Cortex of kidney (tissue), 1 donor: ENCODE measurements at places on chromosomes 16 and 17.

GRCh38 chr16:88747588-88748301, 37.3 kb downstream of the PIEZO1 start:
- DNase-seq = no peak

- no peak for DNase-seq
Measured at GRCh38 chr17:5619088-5619740, 34.9 kb upstream of the NLRP1 start.

DNA sequence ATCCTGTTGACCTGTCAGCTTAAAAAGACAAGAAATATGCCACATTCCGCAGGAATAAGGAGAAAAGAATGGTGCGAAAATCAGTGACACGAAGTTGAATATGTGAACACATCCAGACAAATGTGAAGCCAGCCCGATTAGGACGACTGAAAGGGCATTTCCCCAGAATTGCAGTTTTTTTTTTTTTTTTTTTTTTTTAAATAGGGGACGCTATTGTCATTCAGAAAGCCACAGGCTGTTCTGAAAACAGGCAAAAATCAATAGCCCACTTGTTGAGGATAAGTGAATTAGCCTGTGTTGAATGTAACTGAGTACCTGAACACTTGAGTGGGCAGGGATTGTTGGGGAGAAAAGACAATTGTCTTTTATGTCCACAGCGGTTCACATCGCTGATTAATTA, 507.1 kb downstream of the WWOX start:
- no peak for DNase-seq

DNA sequence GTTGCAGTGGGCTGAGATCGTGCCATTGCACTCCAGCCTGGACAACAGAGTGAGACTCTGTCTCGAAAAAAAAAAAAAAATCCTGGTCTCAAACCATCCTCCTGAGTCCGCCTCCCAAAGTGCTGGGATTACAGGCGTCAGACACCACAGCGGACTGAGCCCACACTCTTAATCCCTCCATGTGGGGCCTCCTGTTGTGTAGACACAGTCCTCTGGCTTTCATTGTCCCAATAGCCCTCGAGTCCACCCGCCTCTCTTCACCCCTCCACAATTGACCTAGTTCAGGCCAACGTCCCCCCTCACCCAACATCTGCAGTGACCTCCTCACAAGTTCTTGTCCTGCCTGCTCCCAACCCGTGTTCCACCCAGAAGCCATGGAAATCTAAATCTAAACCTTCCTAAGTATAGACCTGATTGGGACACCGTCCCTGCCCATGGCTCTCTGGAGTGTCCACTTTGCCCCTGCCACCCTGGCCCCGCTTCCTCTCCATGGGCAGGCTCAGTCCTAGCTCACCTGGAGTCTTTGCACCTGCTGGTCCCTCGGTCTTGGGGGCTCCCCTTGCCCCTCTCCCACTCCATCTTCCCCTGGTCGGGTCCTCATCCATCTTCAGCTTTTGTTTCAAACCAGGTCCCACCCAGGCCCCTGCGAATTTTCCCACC, 46.7 kb downstream of the HAPSTR1 start:
- no peak for DNase-seq

DNA sequence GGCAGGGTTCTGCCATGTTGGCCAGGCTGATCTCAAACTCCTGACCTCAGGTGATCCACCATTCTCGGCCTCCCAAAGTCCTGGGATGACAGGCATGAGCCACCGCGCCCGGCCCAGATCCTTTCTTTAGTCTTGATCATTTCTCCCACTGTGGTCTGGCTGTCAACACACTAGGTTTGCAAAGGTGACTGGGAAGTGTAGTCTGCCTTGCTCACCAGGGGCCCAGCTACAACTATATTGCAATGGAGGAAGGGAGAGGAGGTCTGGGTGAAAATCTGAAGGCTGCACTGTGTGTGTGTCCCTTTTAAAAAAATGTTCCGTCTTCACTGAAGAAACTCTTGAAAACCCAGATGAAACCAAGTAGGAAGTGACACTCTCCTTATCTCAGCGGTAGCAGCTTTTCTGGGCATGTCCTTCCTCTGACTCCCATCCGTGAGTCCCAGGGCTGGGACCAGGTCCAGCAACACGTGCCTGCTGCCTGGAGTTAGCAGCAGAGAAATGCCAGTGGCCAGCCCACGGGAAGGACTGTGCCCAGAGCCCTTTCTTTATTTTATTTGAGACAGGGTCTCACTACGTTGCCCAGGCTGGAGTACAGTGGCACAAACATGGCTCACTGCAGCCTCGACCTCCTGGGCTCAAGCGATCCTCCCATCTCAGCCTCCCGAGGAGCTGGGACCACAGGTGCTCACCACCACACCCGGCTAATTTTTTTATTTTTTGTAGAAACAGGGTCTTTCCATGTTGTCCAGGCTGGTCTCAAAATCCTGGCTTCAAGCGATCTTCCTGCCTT, 17.8 kb upstream of the KIF19 start:
- DNase-seq = no peak

- DNase-seq = no peak
Measured at GRCh38 chr17:63741143-63741407, 524 bp downstream of the STRADA start.

GRCh38 chr17:11908711-11909146, 88.5 kb downstream of the ZNF18 start:
- no peak for DNase-seq

GRCh38 chr17:63697341-63698286, 2.3 kb downstream of the LIMD2 start:
- DNase-seq = no peak

- no peak for DNase-seq
Measured at GRCh38 chr16:72236866-72237265, 64.9 kb upstream of the PMFBP1 start.

DNA sequence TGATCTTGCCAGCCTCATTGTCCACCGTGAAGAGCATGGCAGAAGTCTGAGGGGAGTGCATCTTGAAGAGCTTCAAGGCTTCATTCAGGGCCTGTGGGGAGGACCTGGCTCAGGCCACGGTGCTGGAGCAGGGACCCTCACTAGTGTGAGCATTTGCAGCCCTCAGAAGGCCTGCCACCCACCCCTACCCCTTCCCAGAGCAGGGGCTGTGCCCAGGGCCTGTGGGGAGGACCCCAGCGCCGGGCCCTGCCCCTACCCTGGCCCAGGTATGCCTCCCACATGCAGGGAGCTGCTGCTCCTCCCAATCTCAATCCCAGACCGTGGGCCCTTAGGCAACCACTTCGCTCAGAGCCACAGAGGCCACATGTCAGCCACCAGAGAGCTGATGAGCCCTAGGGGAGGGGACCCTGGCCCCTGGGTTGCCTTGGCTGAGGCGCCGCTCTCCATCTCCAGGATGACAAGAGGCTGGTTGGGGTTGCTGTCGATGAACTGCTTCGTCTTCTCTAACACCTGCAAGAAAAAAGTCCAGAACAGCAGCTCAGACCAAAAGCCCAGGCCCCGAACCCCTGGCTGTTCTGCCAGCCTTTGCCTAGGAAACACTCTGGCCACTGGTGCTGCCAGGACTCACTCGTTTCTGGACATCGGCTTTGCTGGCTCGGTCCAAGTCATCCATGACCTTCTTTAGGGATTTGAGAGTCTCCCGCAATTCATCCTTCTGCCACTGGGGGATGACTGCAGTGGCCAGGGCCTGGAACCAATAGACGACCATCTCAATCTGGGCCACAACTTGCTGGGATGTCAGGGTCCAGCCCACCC, 1.8 kb upstream of the EXOSC6 start:
- DNase-seq = no peak

- no peak for DNase-seq
Measured at GRCh38 chr17:75047398-75048098, 523 bp downstream of the KCTD2 start.

GRCh38 chr16:17359788-17360390, 110.9 kb downstream of the XYLT1 start:
- DNase-seq = no peak

GRCh38 chr17:30717291-30718098, 107.0 kb downstream of the CRLF3 start:
- no peak for DNase-seq

DNA sequence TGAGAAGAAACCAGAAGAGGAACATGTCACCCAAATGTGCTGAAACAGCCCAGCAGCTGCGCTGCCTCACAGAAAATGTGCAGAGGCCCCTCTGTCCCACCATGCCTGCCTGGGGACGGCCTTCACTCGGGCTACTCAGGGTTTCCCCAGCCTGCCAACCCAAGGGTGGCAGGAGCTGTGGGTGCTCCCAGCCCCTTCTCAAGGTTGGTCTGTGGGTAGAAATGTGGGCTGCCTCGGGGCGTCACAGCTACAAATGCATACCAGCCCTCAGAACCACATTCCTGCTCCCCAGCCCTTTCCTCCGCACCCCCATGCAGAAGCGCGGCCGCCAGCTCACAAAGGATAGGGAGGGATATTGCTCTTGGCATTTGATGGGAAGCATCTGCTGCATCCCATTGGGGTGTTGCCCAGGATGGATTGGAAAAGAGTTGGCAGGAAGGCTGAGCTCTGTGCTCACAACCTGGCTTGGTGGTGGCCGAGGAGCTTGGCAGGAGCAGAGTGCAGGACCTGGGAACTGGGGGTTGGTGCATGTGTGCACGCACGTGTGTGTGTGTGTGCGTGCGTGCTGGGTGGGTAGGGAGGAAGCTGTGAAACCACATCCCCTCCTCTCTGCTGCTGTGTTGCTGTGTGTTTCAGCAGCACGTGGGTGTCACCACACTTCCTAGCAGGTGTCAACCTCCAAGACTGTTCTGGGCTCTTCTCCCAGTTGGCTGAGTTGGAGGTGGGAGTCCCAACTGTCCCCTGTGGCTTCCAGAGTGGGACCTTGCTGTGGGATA, 304.4 kb downstream of the SEC14L1 start:
- DNase-seq = no peak

DNA sequence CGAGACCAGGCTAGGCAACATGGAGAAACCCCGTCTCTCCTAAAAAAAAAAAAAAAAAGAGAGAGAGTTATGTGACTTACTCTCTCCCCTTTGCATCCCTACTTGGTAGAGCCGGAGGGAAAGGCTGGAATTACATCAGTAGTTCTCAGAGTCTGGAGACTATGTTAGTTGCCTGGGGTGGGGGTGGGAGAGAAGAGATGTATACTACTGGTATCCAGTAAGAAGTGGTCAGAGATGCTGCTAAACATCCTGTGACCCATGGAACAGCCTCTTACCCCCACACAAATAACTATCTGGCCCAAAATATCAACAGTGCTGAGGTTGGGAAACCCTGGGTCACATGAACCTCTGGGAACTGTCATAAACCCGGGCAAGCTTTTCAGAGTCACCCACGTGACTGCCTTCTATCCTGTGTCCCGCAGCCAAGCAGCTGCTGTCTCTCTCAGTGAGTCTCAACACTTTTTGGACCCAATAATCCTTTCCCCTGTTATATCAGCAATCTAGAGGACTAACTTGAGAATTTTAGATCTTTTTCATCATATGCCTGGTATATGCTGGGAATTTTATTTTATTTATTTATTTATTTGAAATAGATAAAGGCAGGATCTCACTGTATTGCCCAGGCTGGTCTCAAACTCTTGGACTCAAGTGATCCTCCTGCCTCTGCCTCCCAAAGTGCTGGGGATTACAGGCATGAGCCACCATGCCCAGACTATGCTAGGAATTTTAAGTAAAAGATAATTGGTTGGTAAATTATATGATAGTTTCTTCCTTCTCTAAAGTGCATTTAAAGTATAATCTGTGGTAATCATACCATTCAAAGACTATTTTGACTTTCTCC, 8.7 kb downstream of the EIF1 start:
- DNase-seq = no peak

- no peak for DNase-seq
Measured at GRCh38 chr16:82833378-82833993, 206.7 kb downstream of the CDH13 start.

DNA sequence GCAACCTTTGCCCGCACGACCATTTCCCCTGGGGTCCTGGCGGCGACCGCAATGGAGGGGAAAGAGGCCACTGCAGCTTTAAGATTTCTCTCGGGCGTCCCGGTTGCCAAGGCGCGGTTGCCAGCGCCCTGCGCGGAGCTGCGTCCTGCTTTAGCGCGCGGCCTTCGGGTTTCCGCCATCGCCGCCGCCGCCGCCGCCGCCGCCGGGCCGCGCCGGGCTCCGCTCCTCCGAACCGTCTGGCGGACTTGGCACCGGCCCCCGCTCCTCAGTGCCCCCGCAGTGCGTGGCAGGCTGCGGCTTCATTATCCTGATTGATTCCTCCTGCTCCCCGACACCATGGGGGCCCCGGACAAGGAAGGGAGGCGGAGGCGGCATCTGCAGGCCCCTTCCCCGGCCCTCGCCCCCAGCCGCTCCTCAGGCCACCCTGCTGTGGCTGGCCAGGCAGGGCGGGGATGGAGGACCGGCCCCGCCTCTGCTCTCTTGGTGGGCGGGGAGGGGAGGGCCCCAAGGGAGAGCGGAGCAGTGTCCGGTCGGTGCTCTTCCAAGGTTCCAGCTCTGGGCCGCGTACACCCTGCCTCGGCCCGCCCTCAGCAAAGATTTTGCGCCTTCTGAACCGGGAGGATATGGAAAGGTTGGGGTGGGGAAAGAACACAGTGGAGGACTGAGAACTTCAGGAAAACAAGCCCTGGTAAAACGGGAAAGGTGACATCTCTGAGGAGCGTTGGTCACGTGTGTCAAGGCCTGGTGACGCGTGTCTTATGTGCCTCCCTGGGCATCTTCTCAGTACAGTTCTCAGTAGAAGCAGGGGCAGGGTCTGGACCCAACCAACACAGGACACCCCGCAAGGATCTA, 34.0 kb downstream of the NEUROD2 start:
- DNase-seq = no peak

- no peak for DNase-seq
Measured at GRCh38 chr16:17294856-17295255, 175.9 kb downstream of the XYLT1 start.

DNA sequence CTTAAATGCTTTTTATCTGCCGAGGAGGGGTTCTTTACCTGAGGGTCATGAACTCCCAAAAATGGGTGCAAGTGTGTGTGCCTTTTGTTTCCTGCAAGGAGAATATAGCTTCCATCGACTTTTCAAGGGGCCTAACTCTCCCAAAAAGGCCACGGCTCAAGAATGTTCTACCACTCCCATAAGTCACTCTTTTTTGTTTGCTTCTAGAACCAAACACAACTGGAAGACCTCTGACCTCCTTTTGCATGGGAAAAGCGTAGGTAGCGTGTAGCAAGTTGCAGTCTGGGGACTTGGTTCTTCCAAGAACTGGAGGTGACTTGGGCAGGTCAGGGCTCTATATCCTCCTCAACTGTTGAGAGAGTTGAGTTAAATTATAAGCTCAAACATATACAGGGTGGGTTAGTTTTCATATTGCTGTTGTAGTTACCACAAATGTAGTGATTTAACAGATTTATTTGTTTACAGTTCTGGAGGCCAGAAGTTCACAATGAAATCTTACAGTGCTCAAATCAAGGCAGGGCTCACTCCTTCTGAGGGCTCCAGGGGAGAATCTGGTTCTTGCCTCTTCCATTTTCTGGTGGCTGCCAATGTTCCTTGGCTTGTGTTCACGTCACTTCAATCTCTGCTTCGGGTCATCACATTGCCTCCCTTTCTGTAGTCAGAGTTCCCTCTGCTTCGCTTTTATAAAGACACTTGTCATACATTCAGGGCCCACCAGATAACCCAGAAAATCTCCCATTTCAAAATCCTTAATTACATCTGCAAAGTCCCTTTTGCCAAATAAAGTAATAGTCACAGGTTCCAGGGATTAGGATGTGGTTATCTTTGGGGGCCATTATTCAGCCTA, 1.4 kb downstream of the TMEM97 start:
- no peak for DNase-seq

- DNase-seq = no peak
Measured at GRCh38 chr16:22924492-22924891, 110.5 kb downstream of the HS3ST2 start.
